Spinal cord (tissue), 10 donors: ENCODE measurements at places on chromosomes 16 and 17.

GRCh38 chr16:89661215-89661614 is 3.6 kb downstream of the SPATA33 start:
- no peak for DNase-seq

DNA sequence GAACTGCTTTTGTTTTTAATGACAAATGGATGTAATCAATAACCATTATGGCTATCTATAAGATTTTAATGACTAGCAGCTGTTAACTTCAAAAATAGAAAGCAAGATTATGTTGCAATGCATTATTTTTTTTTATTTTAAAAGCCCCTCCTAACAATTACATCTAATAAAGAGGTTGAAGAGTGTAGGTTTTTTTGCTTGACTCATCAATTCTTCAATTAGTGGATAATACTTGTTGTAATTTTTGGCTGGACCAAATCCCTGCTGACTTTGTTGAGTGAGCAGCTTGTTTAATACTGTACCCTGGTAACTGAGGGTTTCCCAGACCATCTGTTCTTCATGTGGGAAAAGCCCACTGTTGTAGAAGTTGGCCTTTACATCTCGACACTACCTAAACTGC is 24.2 kb downstream of the KRT25 start:
- no peak for DNase-seq

- no peak for DNase-seq
Observed at GRCh38 chr17:1469231-1469852, 13.3 kb upstream of the CRK start.

GRCh38 chr17:73774852-73775251 is 130.6 kb upstream of the SDK2 start:
- no peak for DNase-seq
